ENCODE measurements at places on chromosomes 13 and 19. TPM values are rescaled to one million over a fixed set of nuclear protein-coding genes. Genes with fewer than 3 reads are reported as not detected.

NDUFA7 gene
- 129 TPM for total RNA-seq

LGALS14 gene
- not detected for total RNA-seq

EFNA2 gene
- total RNA-seq = not detected

ZNF132 gene
- 5.1 TPM for total RNA-seq

SMARCA4 gene
- 33.8 TPM for total RNA-seq

CD79A gene
- 0.19 TPM for total RNA-seq

MEIS3 gene
- 3.8 TPM for total RNA-seq

CYP2A7 gene
- not detected for total RNA-seq

MTUS2 gene
- 106 TPM for total RNA-seq

ADAMTS10 gene
- 10.0 TPM for total RNA-seq

B3GNT8 gene
- 8.3 TPM for total RNA-seq

ZNF208 gene
- total RNA-seq = 23.6 TPM

GADD45B gene
- total RNA-seq = 39.8 TPM

DKKL1 gene
- total RNA-seq = not detected

ZNF578 gene
- total RNA-seq = 1.6 TPM

C19orf85 gene
- not detected for total RNA-seq

CKM gene
- total RNA-seq = 5,817 TPM

ZNF296 gene
- 0.19 TPM for total RNA-seq

ANGPTL8 gene
- 0.87 TPM for total RNA-seq

LDLR gene
- total RNA-seq = 12.8 TPM

GIPR gene
- total RNA-seq = 5.0 TPM

KASH5 gene
- not detected for total RNA-seq

GPR42 gene
- not detected for total RNA-seq

N4BP2L1 gene
- total RNA-seq = 4.7 TPM

CCL25 gene
- not detected for total RNA-seq

PRR20D gene
- total RNA-seq = not detected

TRPC4 gene
- 2.6 TPM for total RNA-seq

APOC4 gene
- total RNA-seq = not detected

LGALS7 gene
- total RNA-seq = not detected

RFPL4A gene
- total RNA-seq = not detected

CILP2 gene
- 0.30 TPM for total RNA-seq

SLITRK1 gene
- total RNA-seq = not detected

NANOS3 gene
- total RNA-seq = 0.68 TPM

SLC7A1 gene
- total RNA-seq = 15.7 TPM

ZNF443 gene
- total RNA-seq = 1.9 TPM

PDX1 gene
- total RNA-seq = not detected

ADGRE1 gene
- total RNA-seq = 0.38 TPM

KLK10 gene
- not detected for total RNA-seq

TEKTIP1 gene
- not detected for total RNA-seq

SHISA7 gene
- total RNA-seq = not detected

OVOL3 gene
- total RNA-seq = not detected

LYPD4 gene
- not detected for total RNA-seq

TPTE2 gene
- not detected for total RNA-seq

POU2F2 gene
- total RNA-seq = 1.5 TPM

NPAS1 gene
- total RNA-seq = not detected
